NCI-H1417 (cell line): ENCODE measurements at places on chromosomes 6 and 20.

DNA sequence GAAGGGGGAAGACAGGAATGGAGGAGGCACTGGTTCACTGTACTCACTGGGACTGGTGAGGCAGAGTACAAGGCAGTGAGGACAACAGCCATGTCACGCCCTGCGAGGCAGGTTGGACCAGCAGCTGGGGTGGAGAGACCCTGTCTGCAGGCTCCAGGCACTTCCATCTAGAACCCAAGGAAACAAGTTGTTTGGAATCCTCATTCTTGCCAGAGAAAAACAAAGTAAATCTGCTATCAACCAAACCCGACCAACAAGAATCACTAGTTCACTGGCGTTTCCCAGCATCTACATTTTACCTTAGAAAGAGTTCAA is 98.5 kb upstream of the CDYL start:
- no peak for DNase-seq

DNA sequence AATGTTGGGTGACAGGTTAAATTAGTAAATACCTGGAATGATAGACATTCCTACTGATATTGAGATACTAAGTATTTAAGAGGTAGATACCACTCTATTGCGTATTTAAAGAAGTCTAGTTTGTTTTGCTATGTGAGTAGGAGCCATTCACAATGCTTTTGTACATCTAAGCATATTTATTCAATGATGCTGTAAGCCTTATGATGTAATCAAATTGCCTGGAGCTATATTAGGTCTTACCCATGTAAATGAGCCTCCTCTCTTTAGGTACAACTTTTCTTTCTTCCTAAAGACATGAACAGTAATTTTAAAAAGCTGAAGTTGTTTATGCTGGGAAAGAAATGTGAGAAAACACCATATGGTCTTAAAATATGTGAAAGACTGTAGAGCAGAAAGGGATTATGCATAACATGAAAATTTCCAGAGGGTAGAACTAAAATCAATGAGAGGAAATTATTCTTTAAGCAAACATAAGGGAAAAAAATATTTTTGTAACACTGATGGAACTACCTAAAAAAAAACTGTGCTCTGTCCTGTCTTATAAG is 526.7 kb downstream of the EPHA7 start:
- DNase-seq: no peak

- no peak for DNase-seq
Observed at GRCh38 chr6:22980446-22980845, 411.1 kb downstream of the HDGFL1 start.

GRCh38 chr20:12023194-12023795 is 105.6 kb downstream of the BTBD3 start:
- no peak for DNase-seq

- DNase-seq: no peak
Observed at GRCh38 chr6:93196406-93196970, 222.9 kb downstream of the EPHA7 start.

DNA sequence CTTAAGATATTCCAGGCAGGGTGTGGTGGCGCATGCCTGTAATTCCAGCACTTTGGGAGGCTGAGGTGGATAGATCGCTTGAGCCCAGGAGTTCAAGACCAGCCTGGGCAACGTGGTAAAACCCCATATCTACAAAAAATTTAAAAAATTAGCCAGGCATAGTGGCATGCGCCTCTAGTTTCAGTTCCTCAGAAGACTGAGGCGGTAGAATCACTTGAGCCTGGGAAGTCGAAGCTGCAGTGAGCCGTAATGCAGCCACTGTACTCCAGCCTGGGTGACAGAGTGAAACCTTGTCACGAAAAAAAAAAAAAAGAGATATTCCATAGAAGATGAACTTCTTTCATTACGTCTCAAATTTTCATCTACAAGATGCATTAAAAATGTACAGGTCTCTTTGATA is 46.7 kb upstream of the ISM1 start:
- no peak for DNase-seq

- DNase-seq: peak; percentile 70
Observed at GRCh38 chr20:16803965-16804792, 56.0 kb downstream of the OTOR start.

DNA sequence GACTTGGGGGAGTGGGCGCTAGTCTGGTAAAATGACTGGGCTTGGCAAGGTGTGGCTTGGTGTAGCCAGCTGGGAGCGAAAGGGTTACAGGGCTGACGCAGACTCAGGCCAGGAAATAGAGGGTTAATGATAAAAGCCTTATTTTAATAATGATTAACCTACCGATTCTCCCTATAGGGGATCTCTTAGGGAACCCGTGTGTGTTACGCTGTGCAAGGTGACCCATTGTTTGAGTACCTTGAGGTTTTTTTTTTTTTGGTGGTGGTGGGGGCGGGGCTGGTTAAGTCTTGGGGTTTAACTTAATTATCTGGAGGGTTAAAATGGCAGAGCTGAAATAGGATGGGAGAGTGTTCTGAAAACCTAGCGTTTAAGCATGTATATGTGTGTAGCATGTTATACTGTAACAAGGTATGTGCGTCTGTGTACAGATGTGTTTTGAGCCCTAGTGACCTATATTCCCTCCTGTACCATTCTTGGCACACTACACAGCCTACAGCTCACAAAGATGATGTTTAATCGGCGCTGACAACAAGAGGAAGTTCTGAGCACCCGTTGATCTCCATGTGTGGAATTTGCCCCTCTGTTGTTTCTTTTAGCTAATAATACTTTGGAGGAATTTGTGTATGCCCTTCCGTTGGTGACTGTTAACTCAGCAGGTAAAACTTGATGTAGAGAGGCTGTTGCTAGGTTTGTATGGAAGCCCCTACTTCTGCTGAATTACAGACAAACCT is 1.3 kb downstream of the CARMIL1 start:
- DNase-seq: no peak

- DNase-seq: no peak
Observed at GRCh38 chr6:147447835-147448611, 60.5 kb upstream of the SAMD5 start.

GRCh38 chr6:39197521-39197920 is 31.8 kb downstream of the KCNK5 start:
- DNase-seq: no peak

GRCh38 chr6:21123507-21124436 is 469.8 kb upstream of the SOX4 start:
- no peak for DNase-seq

DNA sequence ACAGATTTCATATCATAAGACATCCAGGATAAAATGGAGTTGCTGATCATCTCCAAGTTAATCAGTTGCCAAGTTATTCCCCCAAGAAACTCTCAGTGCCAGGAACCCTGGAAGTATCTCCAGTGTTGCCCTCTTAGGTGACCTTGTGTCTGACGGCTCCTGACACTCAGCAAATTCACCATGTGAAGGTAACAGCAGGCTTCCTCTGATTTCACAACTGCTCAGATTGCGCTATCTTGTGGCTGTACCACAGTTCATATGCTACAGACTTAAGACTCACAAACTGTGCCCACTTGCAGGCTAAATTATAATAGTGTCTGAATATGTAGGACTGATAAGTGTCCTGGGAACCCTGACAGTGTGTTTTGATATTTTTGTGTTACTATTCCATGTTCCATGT is 186.6 kb upstream of the OPRM1 start:
- DNase-seq: no peak

DNA sequence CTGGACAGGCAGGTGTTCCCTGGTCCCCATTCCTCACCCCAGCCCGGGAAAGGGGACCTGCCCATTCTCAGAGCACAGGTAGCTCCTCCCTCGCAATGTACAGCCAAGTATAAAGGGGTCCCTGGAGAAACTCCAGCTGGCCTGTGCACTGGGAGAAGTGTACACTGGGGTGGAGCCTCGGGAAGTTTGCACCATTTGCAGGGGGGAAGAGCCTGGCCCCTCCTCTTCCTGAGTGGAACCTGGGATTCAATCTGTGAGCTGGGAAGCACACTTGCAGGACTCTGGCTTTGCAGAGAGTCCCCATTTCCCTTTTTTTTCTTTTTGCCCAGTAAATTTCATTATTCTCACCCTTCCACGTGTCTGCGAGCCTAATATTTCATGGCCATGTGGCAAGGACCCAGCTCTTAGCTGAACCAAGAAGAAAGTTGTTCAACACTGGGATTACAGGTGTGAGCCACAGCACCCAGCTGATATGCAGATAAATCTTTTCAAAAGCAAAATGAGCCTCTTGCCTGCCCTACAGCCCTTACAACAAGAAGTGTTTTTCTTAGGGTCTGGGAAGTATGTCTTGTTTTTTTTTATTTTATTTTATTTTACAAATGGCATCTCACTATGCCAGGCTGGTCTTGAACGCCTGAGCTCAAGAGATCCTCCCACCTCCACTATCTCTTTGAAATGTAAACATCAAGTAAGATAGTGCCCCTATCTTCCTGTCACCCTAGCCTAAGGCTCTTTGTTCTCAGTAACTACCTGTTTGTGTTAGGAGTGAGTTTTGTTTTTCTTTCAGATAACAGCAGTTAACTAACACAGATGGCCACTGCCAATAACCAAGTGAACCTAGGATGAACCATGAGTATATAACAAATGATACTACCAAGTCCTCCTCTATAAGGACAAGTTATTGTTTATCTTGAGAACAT is 9.3 kb upstream of the RNGTT start:
- no peak for DNase-seq

- no peak for DNase-seq
Observed at GRCh38 chr20:25160467-25160866, 35.0 kb upstream of the ENTPD6 start.

- DNase-seq: no peak
Observed at GRCh38 chr6:154522576-154522975, 12.1 kb upstream of the CNKSR3 start.

DNA sequence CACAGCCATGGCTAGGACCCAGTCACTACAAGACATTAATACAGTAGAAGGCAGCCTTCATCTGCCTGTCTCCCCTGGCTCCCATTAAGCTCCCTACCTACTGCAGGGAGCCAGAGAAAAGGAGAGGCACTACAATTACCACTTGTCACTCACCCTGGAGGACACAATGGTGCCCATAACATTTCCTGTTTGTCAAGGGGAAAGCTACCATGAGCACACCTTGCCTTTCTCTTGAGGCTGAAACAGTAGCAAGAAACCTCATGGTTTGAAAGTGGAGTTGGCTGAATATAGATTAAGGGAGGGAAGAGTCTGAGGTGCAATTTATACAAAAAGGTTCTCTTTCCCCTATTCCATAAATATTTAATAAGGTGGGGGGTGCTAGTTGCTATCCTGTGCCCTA is 27.9 kb downstream of the STK38 start:
- peak; percentile 69 for DNase-seq

- no peak for DNase-seq
Observed at GRCh38 chr6:148151896-148152643, 190.6 kb upstream of the SASH1 start.

- no peak for DNase-seq
Observed at GRCh38 chr6:111406200-111406721, 76.8 kb downstream of the REV3L start.

- no peak for DNase-seq
Observed at GRCh38 chr20:50820515-50821256, 25.8 kb downstream of the BCAS4 start.

- DNase-seq: no peak
Observed at GRCh38 chr6:170266061-170266825, 24.6 kb downstream of the DLL1 start.

- DNase-seq: peak; percentile 51
Observed at GRCh38 chr6:37171201-37171969, 1.4 kb downstream of the PIM1 start.

GRCh38 chr20:47929368-47930115 is 144.3 kb upstream of the SULF2 start:
- no peak for DNase-seq

GRCh38 chr6:140445474-140446004 is 1071.1 kb upstream of the CITED2 start:
- DNase-seq: no peak

DNA sequence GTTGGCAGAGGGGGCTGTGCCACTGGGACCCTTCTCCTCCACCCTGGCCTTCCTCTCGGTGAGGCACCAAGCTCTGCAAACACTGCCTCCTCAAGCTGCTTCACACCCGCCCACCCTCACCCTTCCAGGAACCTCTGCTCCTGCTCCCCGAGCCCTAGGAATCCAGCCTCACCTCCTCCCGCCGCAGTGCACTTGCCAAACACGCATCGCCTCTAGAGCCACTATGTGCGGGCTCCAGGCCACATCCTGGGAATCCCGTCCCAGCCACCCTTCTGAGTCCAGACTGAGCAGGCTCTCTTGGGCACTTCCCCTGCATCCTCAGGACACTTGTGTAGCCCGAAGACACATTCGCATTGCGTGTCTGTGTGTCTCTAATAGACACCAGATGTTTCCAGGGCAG is 18.5 kb downstream of the PSMG4 start:
- no peak for DNase-seq

DNA sequence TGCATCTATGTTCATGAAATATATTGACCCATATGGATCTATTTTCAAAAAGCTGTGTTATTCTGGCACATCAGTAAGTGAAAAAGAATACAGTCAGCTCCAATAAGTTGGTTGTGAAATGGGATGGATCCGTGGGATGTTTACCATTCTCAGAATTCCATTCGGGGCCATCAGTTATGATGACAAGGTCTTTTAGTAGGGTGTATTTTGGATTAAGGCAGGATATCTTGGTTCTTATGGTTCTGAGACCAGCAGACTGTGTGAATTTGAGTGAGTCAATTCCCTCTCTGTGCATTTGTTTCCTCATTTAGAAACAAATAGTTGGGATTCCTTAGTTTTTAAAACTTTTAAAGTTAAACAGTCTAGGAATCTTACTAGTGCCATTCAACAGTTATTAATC is 287.4 kb downstream of the CD109 start:
- DNase-seq: no peak

- no peak for DNase-seq
Observed at GRCh38 chr6:106056060-106056745, 29.9 kb upstream of the PRDM1 start.

DNA sequence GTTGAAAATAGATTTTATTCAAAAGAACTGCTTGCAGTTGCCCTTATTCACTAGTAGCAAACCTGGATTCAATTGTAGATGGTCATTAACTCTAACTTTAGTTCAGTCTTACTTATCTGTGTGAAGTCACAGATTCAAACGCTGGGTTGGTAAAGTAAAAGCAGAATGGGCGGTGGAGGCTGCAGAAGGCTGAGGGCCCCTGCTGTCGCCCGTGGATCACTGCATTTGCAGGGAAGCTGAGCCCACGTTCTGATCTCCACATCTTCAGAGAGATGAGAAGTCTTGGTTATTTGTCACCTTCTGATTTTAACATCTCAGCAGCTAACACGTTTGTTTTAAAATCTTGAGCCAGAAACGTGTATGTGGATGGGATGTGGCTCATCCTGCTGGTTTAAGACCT is 75.1 kb downstream of the SNX9 start:
- no peak for DNase-seq

- DNase-seq: no peak
Observed at GRCh38 chr6:123309130-123309529, 313.1 kb downstream of the CLVS2 start.

DNA sequence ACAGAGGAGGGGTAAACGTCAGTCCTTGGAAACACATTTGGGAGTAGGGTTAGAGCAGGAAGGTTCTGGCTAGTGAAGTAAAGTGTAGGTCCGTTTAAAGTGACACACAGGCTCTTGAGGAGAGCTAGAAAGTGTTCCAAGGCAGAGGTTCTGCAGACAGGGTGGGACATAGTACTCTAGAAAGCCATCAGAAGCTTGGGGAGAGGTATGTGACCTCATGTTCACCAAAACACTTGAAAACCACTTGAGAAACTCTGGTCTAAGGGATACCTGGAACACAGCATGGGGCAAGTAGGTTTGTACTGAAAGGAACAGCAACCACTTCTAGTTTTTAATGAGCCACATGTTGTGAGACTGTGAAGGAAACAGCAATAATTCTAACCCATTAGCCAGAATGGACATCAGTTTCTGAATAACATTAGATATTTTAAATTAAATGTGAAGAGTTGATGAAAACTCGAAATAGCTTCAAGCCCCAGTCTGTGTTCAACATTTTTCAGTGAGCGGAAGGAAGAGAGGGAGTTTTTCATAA is 49.0 kb downstream of the SOBP start:
- peak; percentile 70 for DNase-seq
